ENCODE measurements at places on chromosomes 7 and 10. TPM values are rescaled to one million over a fixed set of nuclear protein-coding genes. Genes with fewer than 3 reads are reported as not detected.

COL26A1 gene
- total RNA-seq: not detected

KMT2E gene
- total RNA-seq: 113 TPM

KIN gene
- total RNA-seq: 5.7 TPM

KCNIP2 gene
- 0.62 TPM for total RNA-seq

GALNT17 gene
- total RNA-seq: under 0.01 TPM

PTN gene
- 23.8 TPM for total RNA-seq

RELN gene
- total RNA-seq: 14.9 TPM

GJD4 gene
- total RNA-seq: not detected

PSMG3 gene
- total RNA-seq: 26.4 TPM

TSPAN14 gene
- total RNA-seq: 21.6 TPM

CLDN4 gene
- total RNA-seq: 58.2 TPM
